ENCODE measurements at places on chromosomes 3 and 15.

- DNase-seq: no peak
Observed at GRCh38 chr15:91530956-91531582, 322.4 kb upstream of the SLCO3A1 start.

GRCh38 chr3:66253790-66254620 lies 33.2 kb downstream of the SLC25A26 start:
- DNase-seq: no peak

DNA sequence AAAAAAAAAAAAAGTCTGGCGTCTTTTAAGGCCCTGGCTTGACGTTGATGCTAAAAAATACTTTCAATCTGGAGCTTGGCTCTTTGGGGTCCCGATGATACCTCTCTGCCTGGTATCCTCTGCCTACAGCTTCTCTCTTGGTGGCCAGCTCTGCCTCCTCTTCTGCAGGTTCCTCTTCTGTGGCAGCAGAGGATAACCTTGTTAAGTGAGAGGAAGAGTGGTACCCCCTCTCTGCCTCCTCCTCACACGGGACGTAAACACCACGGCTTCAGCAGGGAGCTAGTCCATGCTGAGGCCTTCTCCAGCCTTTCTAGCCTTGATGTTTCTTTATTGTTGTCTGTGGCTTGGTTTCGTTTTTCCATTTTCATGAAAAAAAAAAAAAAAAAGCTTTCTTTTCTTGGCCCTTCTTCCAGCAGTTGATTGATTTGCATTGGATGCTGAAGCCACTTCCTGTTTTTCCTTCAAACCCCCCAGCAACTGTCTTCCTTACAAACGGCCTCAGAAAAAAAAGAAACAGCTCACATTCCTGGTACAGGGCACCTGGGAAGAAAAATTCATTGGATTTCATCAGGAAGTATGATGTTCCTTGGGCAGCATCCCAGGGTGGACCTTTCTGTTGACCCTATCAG lies 59.7 kb downstream of the RORA start:
- no peak for DNase-seq

GRCh38 chr3:134601539-134602439 lies 49.0 kb downstream of the KY start:
- DNase-seq: no peak

DNA sequence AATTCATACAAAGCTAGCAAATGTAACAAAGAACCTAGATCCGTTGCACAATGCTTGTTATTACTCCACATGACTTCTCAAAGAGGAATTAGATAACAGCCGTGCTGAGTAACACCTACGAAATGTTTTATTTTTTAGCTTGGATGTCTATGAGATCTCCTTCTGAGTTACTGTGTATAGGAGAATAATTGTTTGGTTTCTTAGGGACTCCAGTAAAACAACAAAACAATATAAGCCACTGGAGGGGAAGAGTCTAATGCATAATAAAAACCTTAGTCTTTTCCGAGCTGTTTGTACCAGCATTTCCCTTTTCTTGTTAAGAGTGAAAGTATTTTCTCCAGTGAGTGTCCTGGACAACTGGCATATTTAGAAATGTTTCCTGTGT lies 15.6 kb downstream of the SNAP23 start:
- no peak for DNase-seq

GRCh38 chr3:105463620-105464019 lies 96.9 kb downstream of the ALCAM start:
- no peak for DNase-seq

DNA sequence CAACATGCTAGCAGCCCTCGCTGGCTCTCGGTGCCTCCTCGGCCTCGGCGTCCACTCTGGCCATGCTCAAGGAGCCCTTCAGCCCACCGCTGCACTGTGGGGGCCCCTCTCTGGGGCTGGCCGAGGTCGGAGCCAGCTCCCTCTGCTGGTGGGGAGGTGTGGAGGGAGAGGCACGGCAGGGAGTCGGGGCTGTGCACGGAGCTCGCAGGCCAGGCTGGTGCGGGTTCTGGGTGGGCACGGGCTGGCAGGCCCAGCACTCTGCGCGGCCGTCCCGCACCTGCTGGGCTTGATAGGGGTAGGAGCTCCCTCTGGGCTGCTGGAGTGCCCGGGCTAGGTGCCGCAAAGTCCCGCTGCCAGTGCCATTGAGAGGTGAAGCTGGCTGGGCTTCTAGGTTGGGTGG lies 251.0 kb downstream of the SQOR start:
- no peak for DNase-seq

DNA sequence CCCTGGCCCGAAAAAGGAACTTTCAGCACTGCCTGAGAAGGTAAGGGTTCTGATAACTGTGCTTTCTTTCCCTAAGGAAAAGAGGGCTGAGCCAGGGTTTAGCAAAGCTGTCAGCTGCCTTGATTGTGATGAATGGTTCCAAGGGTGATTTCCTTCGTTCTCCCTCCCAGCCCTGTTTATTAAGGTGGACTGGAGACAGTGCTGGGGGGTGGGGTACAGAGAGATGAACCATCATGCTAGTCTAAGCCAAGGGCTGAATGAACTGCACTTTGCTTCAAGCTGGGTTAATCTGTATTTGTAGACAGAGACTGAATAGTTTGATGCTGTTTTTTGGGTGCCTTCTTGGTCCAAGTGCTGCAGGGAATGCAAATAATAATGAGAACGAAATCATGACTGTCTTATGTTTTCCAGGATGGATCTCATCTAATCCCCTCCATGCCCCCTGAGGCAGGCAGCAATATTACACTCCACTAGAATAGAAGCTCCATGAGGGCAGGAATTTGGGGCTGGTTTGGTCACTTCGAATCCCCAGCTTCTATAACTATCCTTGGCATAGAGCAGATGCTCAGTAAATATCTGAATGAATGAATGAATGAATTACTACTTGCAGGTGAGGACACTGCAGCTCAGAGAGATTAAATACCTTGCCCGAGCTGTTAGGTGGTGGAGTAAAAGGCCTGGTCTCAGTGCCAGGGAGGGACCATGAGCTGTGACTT lies 10.9 kb downstream of the PXYLP1 start:
- DNase-seq: no peak

GRCh38 chr15:90667073-90667754 lies 49.9 kb upstream of the BLM start:
- DNase-seq: no peak

DNA sequence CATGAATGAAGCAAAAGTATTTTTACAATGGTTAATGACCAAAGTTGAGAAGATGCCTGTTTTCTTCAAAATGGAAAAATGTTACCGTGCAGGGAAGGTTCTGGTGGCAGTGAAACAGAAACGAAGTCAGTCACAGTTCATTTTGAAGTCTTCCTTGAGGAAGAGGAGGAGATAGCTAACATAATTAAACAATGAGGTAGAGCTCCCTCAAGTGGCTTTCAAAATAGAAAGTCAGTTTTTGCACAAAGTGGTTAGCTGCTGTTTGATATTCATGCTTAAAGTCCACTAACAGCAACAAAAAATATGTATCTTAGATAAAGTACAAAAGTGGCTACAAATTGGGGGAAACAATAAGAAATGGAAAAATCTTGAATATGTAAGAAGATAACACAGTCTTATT lies 87.3 kb downstream of the TFG start:
- no peak for DNase-seq

- DNase-seq: no peak
Observed at GRCh38 chr3:463252-464192, 267.0 kb downstream of the CHL1 start.

- no peak for DNase-seq
Observed at GRCh38 chr3:59426821-59427565, 377.2 kb upstream of the CFAP20DC start.

GRCh38 chr15:76060118-76060989 lies 569 bp downstream of the TMEM266 start:
- DNase-seq: no peak

- DNase-seq: no peak
Observed at GRCh38 chr3:194069421-194070219, 66.3 kb upstream of the HES1 start.

DNA sequence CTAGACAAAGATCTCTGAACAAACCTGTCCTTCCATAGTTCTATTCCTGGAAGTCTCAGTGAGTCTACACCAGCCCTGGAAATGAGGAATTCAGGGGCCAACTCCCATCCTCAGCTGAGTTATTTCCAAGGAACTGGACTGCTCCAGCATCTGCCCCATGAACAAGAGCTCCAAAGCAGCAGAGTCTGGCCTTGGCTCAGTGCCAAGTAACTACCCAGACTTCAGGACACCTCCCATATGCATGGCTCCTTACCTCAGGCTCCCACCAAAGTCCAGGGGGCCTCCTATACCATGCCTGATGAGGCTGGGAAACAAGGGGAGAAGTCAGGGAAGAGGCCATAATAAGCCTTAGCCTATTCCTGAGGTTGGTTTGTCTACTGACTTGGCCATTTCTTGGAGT lies 45.0 kb downstream of the FAIM start:
- no peak for DNase-seq

DNA sequence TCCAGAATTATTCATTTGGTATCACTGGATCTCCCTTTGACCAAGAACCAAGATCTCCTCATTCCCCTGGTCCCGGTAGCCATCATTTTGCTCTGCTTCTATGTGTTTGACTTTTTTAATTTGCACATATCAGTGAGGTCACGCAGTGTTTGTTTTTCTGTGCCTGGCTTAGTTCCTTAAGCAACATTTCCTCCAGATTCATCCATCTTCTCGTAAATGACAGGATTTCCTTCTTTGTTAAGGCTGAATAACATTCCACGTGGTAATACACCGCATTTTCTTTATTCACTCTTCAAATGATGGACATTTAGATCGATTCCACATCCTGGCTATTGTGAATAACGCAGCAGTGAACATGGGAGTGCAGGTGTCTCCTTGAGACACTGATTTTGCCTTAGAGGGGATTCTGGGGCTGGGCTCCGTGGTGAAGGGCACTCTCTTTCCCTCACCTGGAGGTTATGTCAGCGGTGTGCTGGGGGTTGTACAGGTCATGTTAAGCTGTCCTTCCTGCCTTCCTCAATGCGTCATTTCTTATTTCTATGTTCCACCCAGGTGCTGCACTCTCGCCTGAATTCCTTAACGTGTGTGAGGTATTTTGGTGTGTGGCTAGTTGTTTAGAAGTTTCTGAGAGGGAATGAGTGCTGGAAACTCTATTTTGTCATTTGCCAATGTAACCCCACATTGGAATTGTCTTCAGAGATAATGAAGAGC lies 212.2 kb downstream of the LPP start:
- DNase-seq: no peak

DNA sequence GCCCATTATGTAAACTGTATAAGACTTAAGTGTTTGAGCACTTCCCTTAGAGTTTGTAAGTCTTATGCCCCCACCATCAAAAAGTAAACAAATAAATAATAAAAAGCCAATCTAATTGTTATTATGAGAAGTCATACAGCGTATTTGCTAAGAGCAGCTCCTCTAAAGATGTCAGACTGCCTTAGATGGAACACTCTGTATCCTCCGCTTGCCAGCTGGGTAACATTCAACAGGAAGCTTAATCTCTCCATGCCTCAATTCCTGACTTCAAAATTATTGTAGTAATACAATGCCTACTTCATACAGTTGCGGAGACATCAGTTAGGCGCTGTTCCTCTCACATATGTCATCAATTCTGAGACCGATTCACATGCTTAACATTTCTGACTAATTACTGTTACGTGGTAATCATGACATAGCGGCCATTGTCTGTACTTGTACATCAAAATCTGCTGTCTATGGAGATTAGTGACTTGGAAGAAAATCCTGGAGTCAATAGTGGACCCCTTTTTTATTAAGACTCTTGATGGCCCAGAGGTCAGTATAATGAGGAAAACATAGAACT lies 417.7 kb downstream of the LPP start:
- no peak for DNase-seq

DNA sequence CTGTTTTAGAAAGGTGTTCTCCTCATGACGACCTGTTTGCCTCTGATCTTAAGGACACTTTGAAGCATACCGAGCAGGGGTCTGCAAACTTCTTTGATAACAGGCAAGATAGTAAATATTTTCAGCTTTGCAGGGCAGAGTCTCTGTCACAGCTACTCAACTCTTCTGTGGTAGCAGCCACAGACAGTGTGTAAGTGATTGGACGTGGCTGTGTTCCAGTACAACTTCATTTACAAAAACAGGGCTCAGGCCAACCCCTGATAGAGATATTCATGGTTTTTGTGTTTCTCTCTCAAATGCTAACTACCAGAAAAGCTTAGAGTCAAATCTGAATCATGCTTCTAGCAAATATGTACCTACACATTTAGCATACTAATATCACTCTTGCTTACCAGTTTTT lies 51.5 kb downstream of the TGFBR2 start:
- no peak for DNase-seq

DNA sequence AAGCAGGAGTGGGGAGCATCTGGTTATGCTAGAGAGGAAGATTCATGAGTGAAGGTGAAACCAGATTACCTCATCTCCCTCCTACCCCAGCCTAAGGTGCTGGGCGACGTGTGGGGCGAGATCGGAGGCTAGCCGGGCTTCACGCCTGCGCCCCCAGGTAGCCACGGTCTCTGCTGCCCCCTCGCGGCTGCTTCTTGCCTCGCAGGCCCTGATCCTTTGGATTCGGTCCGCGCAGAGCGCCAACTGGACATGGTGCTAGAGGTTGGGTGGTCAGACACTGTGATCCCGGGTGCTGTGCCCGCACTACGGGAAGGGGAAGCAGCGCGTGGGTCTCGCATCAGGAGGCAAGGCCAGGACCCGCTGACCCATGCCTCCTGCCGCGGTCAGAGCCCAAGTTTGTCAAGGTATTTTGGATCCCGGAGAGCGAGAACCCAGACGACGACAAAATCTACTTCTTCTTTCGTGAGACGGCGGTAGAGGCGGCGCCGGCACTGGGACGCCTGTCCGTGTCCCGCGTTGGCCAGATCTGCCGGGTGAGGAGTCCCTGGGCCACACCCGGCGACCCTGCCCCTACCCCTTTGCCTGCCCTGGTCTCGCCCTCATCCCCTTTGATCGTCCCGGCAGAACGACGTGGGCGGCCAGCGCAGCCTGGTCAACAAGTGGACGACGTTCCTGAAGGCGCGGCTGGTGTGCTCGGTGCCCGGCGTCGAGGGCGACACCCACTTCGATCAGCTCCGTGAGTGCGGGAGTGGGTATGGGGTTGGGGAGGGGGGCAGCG lies 4.2 kb downstream of the SEMA3B start:
- DNase-seq: no peak

DNA sequence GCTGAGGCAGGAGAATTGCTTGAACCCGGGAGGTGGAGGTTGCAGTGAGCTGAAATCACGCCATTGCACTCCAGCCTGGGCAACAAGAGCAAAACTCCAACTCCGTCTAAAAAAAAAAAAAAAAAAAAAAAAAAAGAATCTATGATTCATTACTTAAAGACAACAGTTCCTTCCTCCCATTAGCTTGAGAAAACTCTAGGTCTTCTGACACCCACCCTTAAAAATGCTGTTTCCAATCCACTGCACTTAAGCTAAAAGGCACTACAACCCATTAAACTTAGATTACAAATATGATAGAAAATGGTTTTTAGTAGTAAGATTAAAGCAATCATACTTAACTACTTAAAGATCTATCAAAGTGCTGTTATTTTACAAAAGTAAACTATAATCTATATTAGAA lies 40.0 kb upstream of the BHLHE40 start:
- DNase-seq: no peak

GRCh38 chr3:150107429-150108175 lies 136.9 kb upstream of the PFN2 start:
- DNase-seq: no peak

GRCh38 chr3:11548721-11549131 lies 95.0 kb downstream of the VGLL4 start:
- no peak for DNase-seq
